ENCODE measurements at places on chromosomes 5 and 9.

DNA sequence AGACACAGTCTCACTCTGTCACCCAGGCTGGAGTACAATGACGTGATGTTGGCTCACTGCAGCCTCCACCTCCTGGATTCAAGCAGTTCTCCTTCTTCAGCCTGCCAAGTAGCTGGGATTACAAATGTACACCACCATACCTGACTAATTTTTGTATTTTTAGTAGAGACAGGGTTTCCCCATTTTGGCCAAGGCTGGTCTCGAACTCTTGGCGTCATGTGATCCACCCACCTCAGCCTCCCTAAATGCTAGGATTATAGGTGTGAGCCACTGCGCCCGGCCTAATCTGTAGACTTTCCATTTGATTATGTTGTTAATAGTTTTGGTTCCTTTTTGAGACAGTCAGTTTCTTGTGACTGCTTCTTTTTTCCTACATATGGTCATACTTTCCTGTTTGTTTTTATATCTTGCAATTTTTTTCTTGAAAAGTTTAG lies 31.0 kb downstream of the MTREX start:
- DNase-seq = no peak

- DNase-seq = no peak
Observed at GRCh38 chr5:54388409-54388808, 67.1 kb upstream of the HSPB3 start.

DNA sequence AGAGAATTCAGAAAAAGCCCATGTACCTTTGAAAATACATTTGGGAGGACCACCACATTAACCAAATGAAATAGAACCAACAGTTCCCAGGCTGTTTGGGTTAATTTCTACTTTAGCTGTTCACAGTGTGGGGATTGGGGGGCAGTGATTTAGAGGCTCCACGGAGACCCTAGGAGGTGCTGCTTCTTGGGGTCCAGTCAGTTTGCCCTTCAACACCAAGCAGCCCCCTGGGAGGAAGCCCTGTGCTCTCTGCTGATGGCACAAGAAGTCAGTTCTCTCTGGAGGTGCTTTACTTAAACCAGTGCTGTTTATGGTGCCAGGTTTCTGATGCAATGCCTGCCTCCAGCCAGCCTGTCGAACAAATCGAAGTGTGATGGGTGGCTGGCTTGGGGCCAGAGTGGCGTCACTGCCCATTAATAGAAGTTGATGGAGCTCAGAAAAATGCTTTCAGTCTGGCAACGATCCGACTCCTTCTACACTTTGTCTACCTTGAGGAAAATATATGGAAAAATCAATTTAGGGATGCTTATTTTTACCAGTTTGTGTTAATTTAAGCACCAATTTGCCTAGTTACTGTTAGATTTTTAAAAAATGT lies 134.0 kb downstream of the SNX18 start:
- no peak for DNase-seq

DNA sequence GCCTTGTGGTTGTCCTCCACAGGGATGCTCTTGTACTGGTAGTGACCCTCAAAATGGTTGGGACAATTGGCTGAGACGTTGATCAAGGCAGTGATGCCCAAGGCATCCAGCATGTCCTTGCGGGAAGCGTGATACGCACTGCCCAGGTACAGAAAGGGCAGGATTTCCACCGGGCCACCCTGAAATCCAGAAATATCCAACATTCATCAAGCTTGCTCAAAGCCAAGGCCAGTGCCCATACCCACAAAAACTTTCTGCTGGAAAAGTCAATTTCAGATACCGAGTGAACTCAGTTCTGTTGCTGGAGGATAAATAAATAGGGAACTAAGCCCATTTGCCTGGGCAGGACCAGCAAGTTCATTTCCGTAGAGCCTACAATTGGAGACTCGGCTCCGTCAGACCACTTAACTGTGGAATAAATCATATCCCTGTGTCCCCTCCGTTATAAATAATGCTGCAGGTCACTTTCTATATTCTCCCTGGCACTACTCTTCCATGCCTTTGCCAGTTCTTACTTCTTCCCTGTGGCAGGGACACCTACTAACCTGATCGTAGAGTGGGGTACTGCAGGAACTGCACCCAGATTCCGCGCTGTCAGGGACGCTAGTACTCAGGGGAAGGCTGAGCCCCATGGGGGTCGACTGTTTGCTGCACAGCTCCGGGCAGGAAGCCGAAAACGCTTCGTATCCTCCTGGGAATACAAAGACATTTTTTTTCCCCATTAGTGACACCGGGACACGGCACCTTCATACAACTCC lies 1.2 kb downstream of the DUSP1 start:
- no peak for DNase-seq

Data from CD4-positive, alpha-beta T cell (primary cell).